NCI-H510A (cell line): ENCODE measurements at places on chromosomes 2 and 18.

GRCh38 chr2:178870703-178871102 lies 63.5 kb upstream of the TTN start:
- DNase-seq, result no peak

GRCh38 chr2:96025194-96025492 lies 9.6 kb downstream of the GPAT2 start:
- no peak for DNase-seq

- DNase-seq, result no peak
These were observed 14.3 kb downstream of the GPR17 start for GRCh38 chr2:127660291-127660578.

- no peak for DNase-seq
These were observed 74.7 kb downstream of the MERTK start for GRCh38 chr2:111972955-111973565.

DNA sequence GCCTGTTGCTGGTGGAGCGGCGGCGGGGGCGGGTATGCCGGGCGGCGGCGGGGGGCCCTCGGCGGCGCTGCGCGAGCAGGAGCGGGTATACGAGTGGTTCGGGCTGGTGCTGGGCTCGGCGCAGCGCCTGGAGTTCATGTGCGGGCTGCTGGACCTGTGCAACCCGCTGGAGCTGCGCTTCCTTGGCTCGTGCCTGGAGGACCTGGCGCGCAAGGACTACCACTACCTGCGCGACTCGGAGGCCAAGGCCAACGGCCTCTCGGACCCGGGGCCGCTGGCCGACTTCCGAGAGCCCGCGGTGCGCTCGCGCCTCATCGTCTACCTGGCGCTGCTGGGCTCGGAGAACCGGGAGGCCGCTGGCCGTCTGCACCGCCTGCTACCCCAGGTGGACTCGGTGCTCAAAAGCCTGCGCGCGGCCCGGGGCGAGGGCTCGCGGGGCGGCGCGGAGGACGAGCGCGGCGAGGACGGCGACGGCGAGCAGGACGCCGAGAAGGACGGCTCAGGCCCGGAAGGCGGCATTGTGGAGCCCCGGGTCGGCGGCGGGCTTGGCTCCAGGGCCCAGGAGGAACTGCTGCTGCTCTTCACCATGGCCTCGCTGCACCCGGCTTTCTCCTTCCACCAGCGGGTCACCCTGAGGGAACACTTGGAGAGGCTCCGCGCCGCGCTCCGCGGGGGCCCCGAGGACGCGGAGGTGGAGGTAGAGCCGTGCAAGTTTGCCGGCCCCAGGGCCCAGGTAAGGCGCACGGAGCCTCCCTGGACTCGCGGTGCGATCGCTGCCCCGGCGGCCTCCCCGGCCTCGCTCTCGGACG lies 1.0 kb downstream of the ZCCHC2 start:
- peak; percentile 39 for DNase-seq
